ENCODE measurements at places on chromosomes 4 and X.

- no peak for DNase-seq
Observed at GRCh38 chrX:131778269-131779218, 234.7 kb downstream of the OR13H1 start.

DNA sequence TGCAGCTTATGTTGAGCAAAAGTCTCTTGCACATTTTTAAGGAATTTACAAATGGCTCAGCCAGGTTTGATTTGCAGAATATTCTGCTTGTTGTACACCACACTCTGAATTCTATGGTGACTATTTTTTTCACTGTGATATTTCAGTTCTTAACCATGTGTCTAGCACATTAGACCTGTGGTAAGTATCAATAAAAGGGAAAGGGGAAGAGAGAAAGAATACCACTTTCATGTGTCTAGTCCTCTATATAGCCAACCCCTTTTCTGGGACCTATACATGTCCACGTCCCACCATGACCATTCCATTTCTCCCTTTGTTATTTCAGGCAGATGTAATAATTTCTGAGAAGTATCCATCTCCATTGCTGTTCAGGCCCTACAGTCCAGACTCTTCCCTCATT is 121.3 kb upstream of the PNPLA4 start:
- no peak for DNase-seq

DNA sequence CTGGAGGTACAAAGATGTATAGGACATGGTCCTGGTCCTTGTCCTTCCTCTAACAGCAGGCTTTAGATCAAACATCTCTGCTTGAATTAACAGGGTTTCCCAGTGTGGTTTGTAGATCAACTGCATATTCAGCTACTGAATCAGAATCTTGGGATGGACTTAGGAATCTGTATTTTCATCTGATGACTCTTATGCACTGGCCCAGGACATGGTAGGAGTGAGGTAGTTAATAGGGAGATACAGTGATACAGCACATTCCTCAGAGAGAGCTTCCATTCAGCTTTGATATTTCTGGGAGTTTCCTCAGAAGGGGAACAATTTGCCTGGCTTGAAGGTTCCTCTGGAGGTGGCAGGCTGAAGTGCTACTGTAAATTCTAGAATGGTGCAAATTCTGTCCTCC is 203.1 kb downstream of the LARP7 start:
- no peak for DNase-seq

DNA sequence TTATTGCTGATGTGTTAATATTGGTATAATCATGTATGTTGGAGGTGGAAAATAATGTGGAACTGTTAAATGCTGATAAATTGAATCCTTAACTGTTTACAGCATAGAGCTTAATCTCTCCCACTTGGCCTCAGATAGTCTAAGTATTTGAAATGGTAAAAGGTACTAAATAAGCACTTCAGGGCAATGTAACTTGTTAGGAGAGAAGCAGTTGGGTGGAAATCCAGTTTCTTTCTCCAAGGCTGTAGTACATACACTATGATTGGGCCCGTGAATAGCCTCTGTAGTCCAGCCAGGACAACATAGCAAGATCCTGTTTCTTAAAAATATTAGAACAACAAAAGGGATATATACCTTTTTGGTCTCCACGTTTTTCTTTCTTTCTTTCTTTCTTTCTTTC is 39.7 kb downstream of the NUDT9 start:
- DNase-seq: no peak

DNA sequence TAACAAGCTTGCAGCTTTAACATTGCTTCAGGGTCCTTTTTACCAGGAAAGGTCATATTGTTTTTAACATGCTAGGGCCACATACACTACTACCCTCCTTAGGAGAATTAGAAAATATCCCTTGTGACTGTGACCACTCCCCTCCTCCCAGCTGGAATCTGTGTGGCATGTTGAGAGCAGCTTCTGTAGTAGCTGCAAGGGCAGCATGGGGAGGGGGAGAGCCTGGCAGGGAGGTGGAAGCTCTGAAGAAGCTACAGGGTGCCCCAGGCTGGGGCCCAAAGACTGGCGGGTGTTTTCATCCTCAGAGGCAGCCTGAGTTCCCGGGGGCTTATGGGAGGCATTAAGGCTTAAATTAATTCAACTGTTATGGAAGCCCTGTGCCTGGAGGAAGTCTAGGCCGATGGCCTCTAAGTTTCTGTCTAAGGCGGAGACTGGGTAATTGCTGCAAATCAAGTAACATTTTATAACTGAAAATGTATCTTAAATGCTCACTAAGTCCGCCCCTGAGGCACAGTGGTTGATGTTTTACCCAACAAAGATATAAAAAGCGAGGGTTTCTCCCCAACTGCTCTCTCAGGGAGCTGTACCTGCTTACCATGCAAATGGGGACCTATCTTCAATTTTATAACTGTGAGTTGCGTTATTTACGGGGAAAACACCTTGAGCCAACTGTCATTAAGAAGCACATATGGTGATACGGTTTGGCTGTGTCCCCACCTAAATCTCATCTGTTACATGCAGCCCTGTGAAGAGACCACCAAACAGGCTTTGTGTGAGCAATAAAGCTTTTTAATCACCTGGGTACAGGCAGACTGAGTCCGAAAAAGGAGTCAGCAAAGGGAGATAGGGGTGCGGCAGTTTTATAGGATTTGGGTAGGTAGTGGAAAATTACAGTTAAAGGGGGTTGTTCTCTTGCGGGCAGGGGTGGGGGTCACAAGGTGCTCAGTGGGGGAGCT is 37.4 kb upstream of the STS start:
- DNase-seq: no peak

GRCh38 chr4:41753942-41754341 is 5.4 kb upstream of the PHOX2B start:
- DNase-seq: no peak

Measured in PC-9 (cell line).